Right ventricle myocardium superior (tissue), 1 donor: ENCODE measurements at places on chromosomes 12 and 14.

- DNase-seq = no peak
These were observed 128.8 kb downstream of the VRK1 start for GRCh38 chr14:96926001-96926400.

GRCh38 chr14:103517174-103517566 is 5.5 kb downstream of the CKB start:
- DNase-seq = no peak

GRCh38 chr14:71713016-71713415 is 219.2 kb upstream of the RGS6 start:
- DNase-seq = no peak

- no peak for DNase-seq
These were observed 72.4 kb downstream of the TTC9 start for GRCh38 chr14:70714055-70714550.

- no peak for DNase-seq
These were observed 217.1 kb downstream of the AKAP6 start for GRCh38 chr14:32546246-32546645.

- DNase-seq = no peak
These were observed 1.5 kb downstream of the LHX5 start for GRCh38 chr12:113469949-113470743.

DNA sequence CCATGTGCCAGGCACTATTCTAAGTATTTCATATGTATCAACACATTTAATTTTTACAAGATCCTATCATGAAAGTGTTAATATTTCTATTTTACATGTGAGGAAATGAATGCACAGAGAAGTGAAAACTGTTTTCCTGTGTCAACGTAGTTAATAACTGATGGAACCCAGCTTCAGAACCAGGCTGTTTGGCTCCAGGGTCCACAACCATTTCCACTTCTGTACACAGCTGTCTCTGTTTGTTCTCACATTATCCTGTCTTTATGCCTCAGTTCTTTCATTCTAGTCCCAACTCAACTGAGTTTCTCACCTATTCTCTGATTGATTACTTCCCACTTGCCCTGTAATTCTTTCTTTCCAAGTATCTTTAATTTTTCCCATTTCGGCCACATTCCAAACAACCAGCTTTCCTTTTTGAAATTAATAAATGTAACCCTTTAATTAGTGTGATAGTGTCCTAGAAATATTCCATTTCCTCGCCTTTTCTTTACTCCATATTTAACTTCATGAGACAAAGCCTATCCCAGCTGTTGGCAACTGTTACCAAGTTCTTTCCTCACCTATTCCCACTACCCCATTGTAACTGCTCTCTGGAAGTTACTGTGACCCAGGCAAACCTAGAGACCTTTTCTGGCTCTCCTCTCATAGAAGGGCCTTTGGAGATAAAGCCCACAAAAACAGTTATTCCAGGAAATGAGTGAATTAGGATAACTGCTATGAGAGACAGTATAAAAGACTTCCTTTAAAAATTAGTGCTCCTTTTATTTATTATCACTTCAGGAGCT is 218.7 kb downstream of the RASSF9 start:
- DNase-seq = no peak

DNA sequence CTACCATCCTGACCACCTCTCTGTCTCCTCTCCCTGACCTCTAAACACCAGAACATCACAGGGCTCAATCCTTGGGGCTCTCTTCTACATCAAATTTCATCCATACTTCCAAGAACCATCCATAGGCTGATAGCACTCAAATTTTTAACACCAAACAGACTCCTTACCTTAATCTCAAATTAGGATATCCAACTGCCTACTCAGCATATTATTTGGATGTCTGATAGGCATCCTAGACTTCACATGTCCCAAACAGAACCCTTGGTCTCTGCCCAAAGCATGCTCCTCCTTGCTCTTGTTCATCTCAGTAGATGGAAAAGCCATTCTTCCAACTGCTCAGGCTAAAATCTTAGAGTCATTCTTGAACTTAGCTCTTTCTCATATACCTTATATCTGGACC is 91.3 kb downstream of the GALC start:
- DNase-seq = no peak

GRCh38 chr12:26101350-26101734 is 23.5 kb downstream of the BHLHE41 start:
- DNase-seq = no peak

GRCh38 chr12:92130999-92131398 is 14.6 kb downstream of the BTG1 start:
- DNase-seq = no peak

DNA sequence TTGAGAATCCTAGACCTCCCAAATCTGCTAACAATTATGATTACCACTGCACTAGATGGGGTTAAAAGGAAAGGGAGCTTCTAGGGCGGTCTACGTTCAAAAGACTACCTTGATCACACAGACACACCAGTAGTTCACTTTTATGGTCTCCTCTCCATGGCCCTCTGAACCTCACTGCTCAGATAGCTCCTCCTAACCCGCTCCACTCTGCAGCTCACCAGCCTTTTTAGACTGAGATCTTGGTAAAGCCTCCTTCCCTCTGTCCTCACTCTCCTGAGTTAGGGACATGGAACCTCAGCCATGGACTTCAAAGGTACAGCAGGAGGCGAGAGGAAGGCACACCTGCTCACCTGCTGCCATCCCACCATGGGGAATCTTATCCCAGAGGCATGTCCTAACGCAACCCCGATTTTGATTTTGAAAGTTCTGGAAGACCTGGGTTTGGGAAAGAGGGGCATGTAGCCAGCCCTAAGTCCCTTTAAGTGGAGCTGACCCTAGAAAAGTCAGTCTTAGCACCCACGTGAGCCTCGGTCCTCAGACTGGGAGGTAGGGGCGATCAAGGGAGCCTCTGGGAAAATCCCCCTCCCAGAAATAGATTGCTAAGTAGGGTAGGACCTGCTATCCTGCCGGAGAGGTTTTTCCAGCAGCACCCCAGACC is 1.3 kb downstream of the ZNF219 start:
- DNase-seq = no peak

GRCh38 chr14:21074398-21075272 is 4.5 kb downstream of the ARHGEF40 start:
- no peak for DNase-seq

DNA sequence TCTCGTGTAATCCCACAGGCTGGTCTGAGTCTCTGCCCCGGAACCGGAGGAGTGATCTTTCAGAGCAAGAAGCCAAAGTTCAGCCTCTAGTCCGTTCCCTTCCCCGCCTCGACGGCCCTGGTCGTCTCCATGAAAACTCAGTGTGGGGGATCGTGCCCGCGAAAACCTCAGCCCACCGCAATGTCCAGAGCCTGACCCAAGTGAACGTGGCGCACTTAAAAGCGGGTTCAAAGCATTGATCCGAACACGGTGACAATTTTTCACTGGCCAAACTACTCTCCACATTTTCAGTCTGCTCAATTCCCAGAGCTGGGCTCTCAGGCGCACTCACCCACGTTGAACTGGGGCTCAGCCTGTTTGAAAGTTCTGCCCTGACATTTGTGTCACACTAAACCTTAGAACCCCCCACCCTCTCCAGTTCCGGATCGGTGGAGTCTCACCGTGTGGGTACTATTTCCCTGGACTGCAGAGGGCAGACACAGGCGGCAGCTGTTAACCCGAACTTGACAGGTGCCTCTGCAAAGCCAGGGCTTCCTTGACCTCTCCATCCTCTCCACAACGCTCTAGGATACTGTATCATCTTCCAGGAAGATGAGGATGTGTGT is 886 bp upstream of the PRICKLE1 start:
- peak; percentile 56 for DNase-seq

GRCh38 chr12:104057771-104058197 is 6.5 kb upstream of the HCFC2 start:
- no peak for DNase-seq

DNA sequence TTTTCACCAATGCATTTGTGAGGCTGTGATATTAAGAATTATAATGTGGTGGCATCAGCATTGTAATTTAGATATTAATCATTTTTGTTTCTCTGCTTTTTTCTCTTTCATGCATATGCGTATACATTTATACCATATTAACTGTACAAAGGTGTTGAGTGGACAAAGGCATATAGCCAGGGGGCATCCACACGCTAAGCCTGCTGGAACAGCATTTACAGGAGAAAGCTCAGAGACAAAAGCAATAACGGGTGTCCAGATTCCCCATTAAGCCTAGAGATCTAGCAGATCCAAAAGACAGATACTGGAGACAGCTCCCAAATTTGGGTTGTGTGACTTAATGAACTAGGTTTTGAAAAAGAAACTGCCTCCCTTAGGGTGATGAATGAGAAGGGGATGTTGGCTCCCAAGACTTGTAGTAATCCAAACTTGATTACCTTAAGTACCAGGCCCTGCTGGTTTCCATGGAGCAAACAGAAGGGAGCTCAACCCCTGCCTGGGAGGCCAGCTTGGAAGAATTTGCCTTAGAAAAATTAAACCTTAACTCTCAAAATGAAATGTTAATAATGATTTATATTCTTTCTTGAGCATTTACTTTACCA is 181.9 kb downstream of the SLC6A15 start:
- DNase-seq = no peak

DNA sequence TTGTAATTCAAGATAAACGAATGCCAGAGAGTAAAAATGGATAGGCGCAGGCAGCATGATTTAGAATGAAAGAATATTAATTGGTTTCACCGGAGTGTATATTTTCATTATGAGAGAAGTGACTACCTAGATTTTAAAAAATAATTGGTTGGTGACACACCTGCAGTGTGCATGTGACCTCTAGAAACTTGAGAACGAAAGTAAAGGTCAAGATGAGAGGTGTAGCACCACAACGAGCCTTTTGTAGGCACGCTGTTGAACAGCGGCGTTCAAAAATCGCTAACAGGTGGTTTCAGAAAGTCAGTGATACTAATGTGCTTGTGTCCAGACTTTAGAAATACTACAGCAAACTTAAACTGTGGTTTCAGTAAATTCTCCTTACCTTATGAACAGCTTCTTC is 123.8 kb downstream of the NPAS3 start:
- no peak for DNase-seq

- no peak for DNase-seq
These were observed 14.4 kb downstream of the TSPAN9 start for GRCh38 chr12:3091382-3092241.

GRCh38 chr12:95836630-95837239 is 22.0 kb upstream of the SNRPF start:
- DNase-seq = no peak

DNA sequence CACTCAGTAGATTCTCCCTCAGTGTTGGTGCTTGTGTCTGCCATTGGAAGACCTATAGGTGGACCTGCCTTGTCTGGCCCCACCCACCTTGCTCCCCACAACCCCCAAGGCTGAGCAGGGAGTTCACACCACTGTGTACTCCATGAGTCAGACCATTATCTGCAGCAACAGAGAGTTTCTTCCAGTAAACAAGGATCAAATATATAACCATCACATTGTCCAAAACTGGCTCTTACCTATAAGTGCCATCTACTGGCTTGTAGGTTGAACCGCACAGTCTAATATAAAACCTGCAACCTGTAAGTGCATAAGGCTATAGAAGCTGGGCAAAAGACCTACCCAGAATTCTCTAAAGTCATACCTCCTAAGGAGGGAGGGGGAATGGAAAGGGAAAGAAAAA is 7.9 kb downstream of the TAS2R13 start:
- DNase-seq = no peak

- DNase-seq = no peak
These were observed 47.2 kb downstream of the RPH3A start for GRCh38 chr12:112838731-112839130.

DNA sequence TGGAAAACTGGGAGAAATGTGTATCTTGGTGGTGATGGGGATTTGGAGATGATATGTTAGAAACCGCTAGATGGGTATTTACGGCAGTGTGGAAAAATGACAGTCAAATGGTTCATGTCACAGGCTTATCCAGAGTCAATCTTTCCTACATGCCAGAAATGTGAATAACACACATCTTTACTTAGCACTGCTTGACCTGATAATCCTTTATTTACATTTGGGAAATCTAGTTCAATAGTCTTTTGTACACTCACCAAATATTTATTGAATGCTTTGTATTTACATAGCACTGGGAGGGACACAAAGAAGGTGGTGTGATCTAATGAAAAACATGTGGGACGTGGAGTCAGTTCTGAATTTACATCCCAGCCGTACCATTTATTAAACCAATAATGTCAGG is 208.2 kb downstream of the DIO2 start:
- no peak for DNase-seq

- DNase-seq = no peak
These were observed 47.8 kb downstream of the EID3 start for GRCh38 chr12:104351057-104351983.

DNA sequence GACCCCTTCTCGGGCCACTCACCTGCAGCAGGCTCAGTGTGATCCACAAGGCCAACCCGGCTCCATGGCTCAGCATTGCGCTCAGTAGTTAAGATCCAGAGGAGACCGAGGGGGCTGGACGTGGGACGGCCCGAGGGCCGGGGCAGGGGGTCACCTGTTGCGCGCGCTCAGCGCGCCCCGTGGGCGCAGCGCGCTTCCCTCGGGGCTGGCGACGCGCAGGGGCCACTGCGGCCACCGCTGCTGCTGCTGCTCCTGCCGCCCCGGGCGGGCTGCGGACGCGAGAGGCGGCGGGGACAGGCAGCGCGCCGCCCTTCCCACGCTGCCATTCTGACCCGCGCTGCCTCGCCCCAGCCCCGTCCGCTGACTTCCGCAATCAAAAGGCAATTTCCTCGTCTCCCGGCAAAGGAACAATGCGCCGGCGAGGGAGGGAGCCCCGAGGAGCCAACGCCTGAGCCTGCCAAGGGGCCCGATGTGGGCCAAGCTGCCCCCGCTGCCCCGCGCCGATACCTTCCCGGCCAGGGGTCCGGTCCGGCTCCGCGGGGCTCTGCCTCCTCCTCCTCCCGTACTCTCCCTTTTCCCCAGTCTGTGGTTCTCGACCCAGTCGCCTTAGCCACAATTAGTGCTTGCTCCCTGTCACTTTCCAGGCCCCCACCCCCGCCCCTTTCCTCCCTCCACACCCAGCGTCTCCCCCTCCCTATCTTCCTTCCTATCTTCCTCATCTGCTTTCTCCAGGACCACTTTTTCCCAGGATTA is 27.3 kb downstream of the PTPRB start:
- DNase-seq = peak; percentile 74

GRCh38 chr12:97306147-97306546 is 156.5 kb upstream of the RMST start:
- no peak for DNase-seq

DNA sequence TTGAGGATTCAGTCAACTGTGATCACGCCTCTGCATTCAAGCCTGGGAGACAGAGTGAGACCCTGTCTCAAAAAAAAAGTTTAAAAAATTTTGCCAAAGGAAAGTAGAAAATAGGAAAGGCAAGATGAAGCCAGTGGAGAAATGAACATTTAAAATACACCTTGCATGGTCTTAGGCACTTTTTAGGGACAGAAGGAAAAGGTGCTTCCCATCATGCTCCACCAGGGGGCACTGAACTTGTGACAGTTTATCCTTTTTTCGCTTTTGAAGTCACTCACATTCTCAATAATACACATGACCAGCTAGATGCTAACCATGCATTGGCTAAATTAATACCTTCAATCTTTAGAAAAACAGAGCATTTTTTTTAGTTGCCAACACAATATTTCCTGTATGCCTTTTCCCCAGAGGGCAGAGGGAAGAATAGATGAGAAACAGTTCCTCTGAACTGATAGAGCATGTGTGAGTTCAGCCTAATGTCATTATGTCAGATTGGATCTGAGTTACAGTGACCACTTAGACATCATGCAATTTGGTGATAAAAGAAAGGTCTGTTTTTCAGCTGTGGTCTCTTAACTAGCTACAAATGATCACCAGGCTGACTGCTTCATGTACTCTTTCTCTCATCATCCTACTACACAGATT is 221.8 kb upstream of the SSTR1 start:
- no peak for DNase-seq
